Stimulated activated CD4-positive, alpha-beta T cell treated with anti-CD3 and anti-CD28 coated beads, Interleukin-4, amount 100 ng/mL, for 24 hours (primary cell): ENCODE measurements at places on chromosomes 16 and 17.

DNA sequence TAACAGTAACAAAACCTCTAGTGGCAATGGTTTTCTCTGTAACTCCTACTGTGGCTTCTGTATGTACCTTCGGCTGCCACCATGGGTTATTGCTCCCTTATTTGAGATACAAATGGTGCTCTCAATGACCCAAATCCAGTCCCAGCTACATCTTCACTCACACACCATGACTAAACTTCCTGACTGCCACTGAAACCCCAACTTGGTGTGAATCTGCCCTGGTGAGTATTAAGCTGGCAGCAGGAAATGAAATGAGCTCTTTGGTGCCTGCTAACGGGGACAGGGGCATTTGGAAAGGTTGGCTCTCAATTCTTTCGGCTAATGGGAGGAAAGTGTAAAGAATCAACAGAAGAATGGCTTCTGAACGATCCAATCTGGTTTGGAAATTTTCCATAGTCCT, 7.5 kb upstream of the SLC35B1 start:
- DNase-seq, result peak; percentile 57

DNA sequence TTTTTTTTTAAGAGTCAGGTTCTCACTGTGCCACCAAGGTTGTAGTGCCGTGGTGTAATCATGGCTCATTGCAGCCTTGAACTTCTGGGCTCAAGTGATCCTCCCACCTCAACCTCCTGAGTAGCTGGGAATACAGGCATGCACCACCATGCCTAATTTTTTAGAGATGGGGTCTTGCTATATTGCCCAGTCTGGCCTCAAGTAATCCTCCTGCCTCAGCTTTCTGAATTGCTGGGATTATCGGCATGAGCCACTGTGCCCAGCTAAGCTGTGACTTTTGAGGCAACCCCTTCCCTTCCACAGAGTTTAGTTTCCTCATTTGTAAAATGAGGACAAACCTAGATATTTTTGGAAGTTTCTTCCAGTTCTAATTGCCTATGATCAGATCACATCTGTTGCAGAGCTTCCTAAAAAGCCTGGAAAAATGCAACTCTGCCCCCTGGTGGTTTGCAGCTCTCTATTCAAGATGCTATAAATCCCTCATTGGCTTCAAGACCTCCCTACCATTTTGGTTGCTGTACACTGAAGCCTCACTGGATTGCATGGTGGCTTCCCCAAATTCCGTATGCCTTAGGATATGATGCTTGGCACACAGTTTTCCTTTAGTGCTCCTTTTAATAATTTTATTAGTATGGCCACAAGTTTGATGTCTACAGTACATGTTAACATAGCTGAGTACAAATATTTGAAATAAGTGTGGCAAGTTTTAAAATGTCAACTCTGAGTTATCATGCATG, 19.3 kb downstream of the GDE1 start:
- DNase-seq, result peak; percentile 75

DNA sequence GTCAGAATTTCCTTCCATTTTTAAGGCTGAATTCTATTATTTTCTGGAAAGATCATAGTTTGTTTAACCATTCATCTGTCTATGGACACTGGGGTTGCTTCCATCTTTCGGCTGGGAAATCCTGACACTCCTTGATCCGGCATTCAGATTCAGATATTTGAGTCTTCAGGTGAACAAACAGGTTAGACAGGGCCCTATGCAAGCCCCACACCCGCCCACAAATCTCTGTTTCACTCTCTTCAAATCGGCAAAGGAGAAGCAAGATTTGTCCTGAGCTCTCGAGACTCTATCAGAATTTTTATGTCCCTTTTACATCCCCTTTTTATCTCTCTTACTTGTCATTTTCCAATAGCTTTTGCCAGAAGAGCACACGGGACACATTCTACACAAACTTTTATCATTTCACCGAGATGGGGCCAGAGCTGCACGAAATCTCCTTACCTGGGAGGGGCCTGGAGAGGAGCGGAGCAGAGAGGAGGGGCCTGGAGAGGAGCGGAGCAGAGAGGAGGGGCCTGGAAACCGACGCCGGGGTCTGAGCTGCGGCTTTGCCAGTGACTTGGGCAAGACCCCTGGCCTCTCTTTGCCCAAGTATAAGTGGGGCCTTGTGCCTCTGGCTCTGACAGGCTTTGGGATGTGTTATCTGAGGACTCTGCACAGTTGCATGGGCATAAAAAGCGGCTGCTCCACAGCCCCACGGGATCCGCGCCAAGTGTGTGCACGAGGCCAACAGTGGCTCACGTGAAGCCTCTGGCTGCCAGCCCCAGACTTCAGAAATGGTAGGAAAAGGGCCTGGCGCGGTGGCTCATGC, 54.3 kb upstream of the RBFOX3 start:
- DNase-seq, result no peak

DNA sequence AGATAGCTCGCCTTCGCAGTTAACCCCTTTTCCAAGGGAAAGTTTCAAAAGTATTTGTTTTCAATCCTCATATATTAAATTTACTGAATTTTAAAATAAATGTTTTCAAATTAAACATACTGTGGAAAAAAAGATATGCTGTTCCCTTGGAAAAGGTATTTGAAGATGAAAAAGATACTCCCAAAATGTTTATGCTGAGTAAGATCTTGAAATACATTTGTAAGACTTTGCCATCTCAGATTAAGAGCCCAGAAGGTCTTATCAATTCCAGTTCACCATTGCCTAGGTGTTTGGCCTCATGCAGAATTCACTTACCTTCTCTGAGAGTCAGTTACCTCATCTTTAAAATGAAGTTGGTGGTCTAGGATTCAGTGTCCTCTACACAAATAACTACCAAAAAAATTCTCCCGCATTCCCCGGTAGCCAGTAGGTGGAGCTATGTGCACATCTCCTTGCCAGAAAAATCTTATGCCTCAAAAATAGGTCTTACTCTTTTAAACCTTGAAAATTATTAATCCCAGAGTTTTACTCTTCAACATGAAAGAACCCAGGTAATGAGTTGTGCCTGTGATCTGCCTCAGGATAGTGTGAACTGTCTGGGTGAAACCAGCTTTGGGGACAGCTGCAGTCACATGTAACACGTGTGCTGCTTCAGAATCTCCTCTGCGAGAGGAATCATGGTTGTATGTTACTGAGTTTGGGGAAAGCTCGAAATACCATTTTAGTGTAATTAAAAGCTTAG, 178.3 kb downstream of the MRTFB start:
- peak; percentile 50 for DNase-seq

DNA sequence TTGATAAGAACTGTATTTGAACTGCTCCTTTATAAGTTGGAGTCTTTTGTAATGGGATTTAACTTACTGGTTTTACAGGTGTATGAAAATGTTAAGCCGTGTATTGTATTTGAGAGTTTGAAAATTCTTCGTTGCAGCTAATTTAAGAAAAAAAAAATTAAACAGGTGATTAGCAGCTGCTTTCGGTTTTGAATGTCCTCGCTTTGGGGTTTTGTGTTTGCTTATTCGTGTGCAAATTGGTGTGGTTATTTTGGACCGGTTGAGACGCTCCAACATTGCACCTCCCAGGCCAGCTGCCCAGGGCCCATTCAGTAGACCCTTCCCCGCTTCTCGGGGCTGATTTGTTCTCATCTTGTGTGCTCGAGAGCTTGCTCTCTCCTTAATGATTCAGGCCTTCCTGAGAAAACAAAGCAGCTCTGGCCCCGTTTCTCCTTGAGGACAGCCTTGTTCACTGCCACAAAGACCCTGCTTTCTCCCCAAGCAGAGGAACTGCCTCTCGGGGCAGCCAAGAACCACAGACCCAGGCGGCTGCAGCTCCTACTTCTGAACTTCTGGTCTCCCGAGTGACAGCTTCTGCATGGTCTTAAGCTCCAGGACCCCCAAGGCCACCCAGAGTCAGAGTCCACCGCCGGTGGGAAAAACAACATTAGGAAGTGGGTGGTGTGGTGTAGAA, 100.5 kb downstream of the MSI2 start:
- DNase-seq, result no peak

DNA sequence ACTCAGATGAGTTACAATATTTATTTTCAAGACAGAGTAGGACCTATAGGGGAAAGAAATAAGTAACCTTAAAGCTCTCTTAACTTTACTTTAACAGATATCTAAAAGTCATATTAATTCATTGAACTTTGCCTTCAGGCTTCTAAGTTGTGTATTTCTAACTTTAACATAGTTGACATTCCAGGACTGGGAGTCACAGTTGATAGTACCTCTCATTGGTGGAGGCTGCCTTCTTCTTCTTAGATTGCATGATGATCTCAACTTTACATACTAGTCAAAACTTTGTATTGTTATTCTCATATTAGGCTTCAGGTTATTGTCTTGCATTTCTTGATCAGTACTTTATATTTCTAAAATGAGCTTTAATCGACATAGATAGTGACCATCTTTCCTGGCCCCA, 350.1 kb upstream of the KIF2B start:
- DNase-seq, result no peak

GRCh38 chr17:2996810-2997670, 66.4 kb downstream of the OR1D5 start:
- DNase-seq, result no peak

DNA sequence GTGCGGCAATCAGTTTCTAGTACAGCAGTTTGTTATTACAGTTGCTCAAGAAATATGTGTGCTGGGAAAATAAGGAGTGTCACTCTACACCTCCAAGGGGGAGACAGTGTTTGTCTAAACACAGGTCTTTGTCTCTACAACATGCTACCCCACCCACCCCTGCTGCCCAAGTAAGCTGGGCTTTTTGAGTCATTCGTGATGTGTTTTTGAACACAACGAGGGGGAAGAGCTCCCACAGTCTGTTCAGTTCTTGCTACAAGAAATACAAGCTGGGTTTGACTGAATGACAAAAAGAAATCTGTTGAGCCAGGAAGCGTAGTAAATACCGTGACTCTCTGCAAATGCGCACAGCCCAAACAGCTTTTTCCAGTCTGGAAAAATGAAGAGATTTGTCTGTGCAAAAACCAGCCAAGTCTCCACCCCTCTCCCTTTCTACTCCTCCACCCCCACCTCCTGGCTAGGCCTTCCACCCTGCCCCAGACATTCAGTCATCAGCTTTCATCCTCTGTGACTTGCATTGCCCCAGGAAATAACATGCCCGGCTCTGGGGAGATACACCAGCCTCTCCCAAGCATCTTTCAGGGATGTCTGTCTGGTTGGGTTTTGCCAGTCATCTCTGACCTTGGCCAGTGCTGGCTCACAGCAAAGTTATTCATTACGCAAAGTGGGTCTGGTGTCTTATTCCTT, 25.7 kb downstream of the CHD9 start:
- DNase-seq, result no peak

DNA sequence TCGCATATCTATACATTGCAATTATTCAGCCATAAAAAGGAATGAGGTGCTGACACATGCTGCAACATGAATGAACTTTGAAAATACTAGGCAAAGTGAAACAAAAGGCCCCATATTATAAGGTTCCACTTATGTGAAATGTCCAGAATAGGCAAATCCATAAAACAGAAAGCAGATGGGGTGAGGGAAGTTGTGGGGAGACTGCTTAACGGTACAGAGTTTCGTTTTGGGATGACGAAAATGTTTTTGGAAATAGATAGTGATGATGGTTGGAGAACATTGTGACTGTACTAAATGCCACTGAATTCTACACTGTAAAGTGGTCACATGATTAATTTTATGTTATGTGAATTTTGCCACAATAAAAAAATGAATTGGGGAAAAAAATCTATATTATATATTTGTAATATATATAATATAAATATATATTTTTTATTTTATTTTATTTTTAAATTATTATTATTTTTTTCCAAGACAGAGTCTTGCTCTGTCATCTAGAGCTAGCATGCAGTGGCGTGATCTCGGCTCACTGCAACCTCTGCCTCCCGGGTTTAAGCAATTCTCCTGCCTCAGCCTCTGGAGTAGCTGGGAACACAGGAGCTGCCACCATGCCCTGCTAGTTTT, 4.2 kb upstream of the GNA13 start:
- DNase-seq, result no peak

- peak; percentile 27 for DNase-seq
These were observed 45.9 kb downstream of the SLC6A2 start for GRCh38 chr16:55701442-55702319.

DNA sequence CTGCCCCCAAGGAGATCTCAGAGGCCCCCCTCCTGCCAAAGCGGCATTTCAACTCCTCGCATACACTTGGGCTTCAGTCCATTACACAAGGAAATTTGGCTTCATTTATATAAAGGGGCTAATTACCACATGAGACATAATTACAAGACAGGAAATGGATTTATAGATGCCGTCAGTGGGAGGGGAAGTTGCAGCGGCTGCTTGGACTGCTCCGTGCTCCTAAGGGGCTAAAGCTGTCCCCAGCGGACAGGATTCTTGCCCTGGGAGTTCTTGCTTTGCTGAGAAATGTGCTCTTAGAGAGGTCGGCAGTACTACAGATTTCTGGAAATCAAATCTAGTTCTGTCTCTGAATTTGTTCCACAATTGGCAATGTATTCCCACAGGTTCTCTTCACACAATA, 57.2 kb upstream of the NLK start:
- DNase-seq, result no peak

GRCh38 chr17:28641579-28641978, 3.4 kb downstream of the BLTP2 start:
- DNase-seq, result no peak

DNA sequence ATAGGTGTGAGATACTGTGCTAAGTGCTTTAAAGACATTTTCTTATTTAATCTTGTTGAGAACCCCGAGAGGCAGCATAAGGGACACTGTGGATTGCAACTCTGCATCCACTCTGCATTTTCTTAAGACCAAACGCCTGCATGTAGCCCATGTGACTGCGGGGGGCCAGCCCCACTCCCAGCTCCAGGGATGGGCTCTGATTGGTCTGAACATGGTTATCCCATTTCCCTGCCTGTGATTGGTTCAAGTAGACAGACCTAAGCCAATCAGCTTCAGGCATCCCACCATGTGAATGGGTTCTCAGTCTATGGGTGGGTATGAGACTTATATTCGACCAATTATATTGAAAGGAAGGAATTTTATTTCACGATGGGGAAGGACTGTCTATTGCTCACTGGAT, 33.2 kb upstream of the USP7 start:
- DNase-seq, result no peak

DNA sequence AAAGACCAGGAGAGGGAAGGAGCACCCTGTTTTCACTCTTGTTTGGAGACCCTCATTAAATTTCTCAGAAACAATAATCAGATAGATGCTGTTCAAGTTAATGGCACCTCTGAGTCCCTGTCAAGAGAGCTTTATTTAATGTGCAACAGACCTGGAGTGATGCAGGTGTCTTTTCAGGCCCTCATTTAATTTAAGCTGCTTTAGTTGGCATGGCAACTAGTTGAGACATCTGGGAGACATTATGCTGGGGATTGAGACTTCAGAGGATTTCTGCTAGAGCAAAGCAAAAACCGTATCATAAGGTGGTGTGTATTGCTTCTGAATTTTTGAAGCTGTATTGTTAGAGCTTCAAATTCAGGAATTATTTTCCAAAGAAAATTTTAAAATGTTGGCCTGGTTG, 108.5 kb downstream of the NLK start:
- no peak for DNase-seq

- DNase-seq, result no peak
These were observed 145.9 kb downstream of the HS3ST3B1 start for GRCh38 chr17:14446825-14447224.

DNA sequence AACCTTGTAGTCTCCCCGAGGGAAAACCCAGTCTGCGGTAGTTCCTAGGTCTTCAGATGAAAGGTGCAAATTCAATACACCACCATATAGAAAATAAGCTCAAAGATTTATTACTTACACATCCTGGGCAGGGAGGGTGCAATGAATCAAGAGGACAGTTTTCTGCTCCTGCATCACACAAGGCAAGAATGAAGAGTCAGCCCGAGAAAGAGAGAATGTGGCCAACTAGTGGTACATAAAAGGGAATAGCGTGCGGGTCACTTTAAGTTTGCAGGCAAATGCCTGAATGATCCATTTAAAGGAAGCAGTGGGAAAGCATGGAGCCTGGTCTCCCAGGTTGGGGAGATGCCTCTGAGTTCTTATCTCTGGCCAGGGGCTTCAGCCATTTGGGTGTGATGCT, 403.4 kb downstream of the GRIN2A start:
- no peak for DNase-seq
